B cell (primary cell): ENCODE measurements at places on chromosomes 12 and 14. TPM values are rescaled to one million over a fixed set of nuclear protein-coding genes. Genes with fewer than 3 reads are reported as not detected.

GRCh38 chr12:108559748-108560147, 1.2 kb downstream of the SART3 start:
- no peak for DNase-seq

- no peak for DNase-seq
These were observed 139.3 kb downstream of the SSPN start for GRCh38 chr12:26334621-26335124.

DNA sequence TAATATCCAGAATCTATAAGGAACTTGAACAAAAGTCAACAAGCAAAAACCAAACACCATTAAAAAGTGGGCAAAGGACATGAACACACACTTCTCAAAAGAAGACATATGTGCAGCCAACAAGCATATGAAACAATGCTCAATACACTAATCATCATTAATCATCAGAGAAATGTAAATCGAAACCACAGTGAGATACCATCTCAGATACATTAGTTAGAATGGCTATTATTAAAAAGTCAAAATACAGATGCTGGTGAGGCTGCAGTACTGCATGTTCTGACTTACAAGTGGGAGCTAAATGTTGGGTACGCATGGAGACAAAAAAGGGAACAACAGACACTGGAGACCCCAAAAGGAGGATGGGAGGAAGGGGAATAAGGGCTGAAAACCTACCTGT, 67.1 kb downstream of the BLTP3B start:
- DNase-seq: no peak

DNA sequence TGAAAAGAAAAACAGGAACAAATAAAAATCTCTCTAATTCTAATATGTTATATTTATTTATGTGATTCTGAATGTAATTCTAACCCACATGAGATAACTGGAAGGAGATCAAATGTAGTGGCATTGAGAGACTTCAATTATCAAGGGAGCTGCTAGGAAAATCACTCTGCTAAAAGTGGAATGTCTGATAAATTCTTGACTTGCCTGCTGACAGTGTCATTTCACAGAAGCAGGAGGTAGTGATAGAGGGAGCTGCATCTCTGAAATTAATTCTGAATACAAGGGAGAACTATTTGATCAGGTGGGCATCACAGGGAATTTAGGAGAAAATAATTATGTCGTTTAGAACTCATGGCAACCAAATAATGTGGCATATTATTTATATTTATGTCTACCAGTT, 303.6 kb downstream of the BCAT1 start:
- DNase-seq: no peak

GRCh38 chr14:90416720-90417119, 19.9 kb downstream of the CALM1 start:
- DNase-seq: no peak

DNA sequence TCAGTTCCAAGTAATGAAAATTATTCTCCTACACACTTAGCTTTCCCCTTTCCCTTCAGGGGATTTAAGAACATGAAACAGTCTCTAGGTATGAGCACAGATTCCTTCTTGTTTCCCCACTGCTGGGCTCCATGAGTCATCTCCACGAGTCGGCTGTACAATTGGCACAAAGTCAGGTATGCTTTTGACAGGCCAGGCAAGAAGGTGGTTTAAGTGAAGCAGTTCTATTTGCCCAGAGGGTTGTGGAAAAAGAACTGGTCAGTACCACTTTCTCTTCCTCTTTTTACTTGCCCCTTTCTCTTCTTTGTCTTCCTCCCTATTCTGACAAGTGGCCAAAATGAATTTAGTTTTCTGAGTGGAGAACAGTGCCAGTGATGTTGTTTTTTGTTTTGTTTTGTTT, 16.3 kb downstream of the DYNC1H1 start:
- DNase-seq: peak; percentile 21

- no peak for DNase-seq
These were observed 328.7 kb downstream of the RAD51B start for GRCh38 chr14:68148276-68148675.

- DNase-seq: peak; percentile 22
These were observed 62.9 kb downstream of the GLRX5 start for GRCh38 chr14:95597784-95598211.

DNA sequence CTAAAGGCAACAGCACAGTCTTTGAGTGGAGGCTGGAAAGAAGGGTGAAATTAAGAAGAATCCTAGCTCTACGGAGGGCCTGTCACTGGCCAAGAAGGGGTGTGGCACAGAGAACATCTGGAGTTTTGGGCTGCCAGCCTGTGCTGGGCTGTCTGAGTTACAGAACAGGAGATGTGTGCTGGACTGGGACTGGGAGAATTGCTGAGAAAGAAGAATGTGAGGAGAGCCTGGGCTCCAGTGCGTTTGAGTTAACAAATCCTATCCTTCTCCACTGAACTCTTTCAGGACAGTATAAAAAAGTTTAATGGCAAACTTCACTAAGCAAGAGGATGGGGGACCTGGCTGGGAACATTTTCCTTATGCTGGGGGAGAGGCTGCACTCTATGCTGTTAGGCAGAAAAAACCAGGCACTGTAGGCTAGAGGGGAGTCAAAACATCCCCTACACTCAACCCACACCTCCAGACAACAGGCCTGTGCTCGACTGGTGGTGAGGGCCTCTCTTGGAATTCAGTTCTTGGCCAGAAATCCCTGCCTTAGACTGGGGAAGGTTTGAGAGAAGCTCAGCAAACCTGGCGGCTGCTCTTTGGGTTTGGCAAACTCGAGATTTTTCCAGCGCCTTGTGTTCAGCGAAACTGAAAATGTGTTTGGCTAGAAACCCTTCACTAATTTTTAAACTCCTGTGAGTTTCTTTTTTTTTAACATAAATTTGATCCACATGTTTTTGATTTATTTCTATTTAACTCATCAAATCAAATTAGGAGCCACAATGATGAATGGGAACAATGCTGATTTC, 217.3 kb downstream of the MON2 start:
- no peak for DNase-seq

DNA sequence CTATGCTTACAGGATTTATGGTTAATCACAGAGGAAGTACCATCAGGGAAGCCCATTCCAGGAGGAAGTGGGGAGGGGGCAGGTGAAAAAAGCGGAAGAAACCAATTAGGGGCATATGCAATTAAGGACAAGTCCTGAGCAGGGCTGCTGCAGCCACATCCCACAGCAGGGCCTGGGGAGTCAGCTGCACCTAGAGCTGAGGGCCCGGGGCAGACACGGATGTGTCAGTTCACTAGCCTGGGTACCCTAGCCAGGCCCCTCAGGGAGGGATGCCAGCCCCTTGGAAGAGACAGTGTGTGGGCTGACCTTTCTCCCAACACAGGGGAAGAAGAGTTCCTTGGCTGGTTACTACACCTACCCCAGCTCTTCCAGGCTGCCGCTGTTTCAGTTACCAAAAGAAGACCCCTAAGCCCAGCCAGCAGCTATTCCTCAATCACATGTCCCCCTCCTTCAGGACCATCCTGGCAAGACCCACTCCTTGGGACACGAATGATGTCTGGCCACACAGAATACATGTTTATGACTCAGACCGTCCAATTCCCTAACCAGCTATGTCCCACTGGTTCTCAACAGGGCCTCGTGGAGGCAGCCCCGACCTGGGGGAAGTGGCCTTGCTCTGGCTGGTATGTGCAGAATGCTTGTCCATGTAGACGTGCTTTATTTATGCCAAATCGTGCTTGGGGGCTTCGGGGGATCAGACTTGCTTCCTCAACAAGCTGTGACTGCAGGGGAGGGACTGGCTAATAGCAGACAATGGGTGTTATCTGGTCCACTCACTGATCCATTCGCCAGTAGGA, 133.7 kb upstream of the RTL1 start:
- no peak for DNase-seq

DNA sequence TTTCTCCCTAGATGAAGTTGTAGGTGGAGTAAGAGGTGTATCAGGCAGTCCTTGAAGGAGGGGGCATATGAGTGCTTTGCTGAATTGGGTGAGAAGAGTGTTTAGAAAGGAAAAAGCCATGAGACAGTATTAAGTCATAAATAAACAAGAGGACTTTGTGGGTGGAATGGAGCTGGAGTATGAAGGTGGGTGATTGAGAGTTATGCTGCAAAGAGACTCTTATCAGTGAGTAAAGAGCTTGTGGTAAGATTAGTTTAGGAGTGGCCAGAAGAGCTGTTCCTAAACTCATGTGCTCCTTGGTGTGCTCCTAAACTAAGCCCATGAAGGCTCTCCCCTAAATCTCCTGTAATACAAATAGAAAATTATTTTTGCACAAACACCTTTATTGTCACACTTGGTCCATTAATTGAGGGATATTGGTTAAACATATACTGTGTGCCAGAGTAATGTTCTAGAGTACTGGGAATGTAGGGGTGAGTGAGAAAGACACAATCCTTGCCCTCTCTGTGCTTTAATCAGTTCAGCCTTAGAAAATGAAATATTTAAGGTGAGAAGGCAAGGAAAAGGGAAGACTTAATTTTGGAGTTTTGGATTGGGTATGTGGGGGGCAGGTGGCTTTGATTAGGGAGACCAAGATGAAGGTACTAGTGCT, 9.8 kb downstream of the CHPT1 start:
- DNase-seq: no peak

- no peak for DNase-seq
These were observed 122.7 kb downstream of the SLC38A6 start for GRCh38 chr14:61103541-61104339.

- DNase-seq: no peak
These were observed 65.1 kb upstream of the CPM start for GRCh38 chr12:68998041-68998440.

DNA sequence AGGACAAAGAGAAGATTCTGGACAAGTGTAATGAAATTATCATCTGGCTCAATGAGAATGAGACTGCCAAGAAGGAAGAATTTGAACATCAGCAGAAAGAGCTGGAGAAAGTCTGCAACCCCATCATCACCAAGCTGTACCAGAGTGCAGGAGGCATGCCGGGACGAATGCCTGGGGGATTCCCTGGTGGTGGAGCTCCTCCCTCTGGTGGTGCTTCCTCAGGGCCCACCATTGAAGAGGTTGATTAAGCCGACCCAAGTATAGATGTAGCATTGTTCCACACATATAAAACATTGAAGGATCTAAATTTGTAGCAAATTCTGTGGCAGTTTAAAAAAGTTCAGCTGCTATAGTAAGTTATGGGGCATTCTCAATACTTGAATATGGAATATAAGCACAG, 174.3 kb upstream of the CCND2 start:
- no peak for DNase-seq

- no peak for DNase-seq
These were observed 118.9 kb upstream of the PTPRB start for GRCh38 chr12:70756118-70756517.

DNA sequence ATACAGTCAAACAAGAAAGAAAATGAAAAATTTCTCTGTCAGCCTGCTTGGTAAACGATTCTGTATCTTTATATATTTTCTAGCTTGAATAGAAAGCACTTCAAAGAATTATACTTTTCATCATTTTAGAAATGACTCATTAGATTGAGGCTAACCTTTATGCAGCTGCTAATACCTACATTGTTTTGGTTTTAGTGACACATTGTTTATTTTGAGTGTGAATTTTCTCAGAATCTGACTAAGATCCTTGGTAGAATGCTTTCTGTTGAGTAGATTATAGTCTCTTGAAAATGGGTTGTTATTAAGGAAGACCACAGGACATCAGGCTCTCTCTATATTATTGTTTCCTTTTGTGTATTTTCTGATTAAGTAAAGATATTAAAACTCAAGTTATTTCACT, at the start of gene PMCH:
TSS of gene PMCH (minus strand) at position 45 of the 400 bp plus-strand sequence. CDS start 63 bp downstream, outside the sequence.
- DNase-seq: no peak

DNA sequence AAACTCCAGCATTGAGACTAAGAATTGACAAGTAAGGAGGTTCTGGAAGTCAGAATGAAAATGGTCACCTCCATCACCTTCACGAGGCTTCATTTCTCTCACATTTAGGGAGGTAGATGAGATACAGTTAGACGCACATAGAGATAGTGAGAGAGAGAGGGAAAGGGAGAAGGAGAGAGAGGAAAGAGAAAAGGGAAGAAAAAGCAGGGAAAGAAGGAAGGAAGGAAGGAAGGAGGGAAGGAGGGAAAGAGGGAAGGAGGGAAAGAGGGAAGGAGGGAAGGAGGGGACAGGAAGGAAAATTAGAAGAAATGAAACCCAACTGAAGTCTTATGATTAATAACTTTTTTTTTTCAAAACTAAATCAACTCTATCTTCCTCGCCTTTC, 10.7 kb upstream of the FOXG1 start:
- DNase-seq: no peak

- no peak for DNase-seq
These were observed 95.4 kb downstream of the CHGA start for GRCh38 chr14:93018366-93018765.

GRCh38 chr12:14765398-14765797, 37.9 kb downstream of the WBP11 start:
- DNase-seq: no peak

DNA sequence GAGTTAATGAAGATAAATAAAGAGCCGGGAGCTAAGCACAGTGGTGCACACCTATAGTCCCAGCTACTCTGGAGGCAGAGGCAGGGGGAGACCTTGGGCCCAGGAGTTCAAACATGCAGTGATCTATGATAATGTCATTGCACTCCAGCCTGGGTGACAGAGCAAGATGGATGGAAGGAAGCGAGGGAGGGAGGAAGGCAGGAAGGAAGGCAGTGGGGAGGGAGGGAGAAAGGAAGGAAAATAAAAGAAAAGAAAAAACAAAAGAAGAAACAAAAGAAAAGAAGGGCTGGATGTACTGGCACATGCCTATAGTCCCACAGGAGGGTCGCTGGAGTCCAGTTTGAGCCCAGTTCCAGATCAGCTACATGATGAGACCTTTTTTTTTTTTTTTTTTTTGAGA, 19.0 kb upstream of the SP7 start:
- DNase-seq: no peak

The KRT72 gene
- not detected in 2 replicates for total RNA-seq

The PIANP gene
- 0.51 and 0.54 TPM in 2 replicates for total RNA-seq

The ETV6 gene
- 123 and 131 TPM in 2 replicates for total RNA-seq

The KCTD10 gene
- 30.9 and 33.3 TPM in 2 replicates for total RNA-seq

The NINJ2 gene
- total RNA-seq: 2.9 TPM in 2 replicates

The KRT5 gene
- not detected in 2 replicates for total RNA-seq

The GPD1 gene
- 0.54 and 1.1 TPM in 2 replicates for total RNA-seq

The NKX2-1 gene
- not detected in 2 replicates for total RNA-seq

The NDUFA9 gene
- 73.3 and 74.2 TPM in 2 replicates for total RNA-seq
